ENCODE measurements at places on chromosomes 11 and 22. TPM values are rescaled to one million over a fixed set of nuclear protein-coding genes. Genes with fewer than 3 reads are reported as not detected.
A peak's percentile ranks its signal among the peaks of the same experiment; 100 is the strongest.

GRCh38 chr22:22078329-22078728 is 95.7 kb upstream of the TOP3B start:
- DNase-seq = no peak

Gene WDR74
- total RNA-seq = 53.8 TPM

Gene SHANK3
- 0.02 TPM for total RNA-seq

GRCh38 chr11:2777386-2777785 is 77.6 kb upstream of the KCNQ1OT1 start:
- peak; percentile 2 for DNase-seq

GRCh38 chr22:19691721-19692341 is 22.5 kb upstream of the SEPTIN5 start:
- no peak for DNase-seq

DNA sequence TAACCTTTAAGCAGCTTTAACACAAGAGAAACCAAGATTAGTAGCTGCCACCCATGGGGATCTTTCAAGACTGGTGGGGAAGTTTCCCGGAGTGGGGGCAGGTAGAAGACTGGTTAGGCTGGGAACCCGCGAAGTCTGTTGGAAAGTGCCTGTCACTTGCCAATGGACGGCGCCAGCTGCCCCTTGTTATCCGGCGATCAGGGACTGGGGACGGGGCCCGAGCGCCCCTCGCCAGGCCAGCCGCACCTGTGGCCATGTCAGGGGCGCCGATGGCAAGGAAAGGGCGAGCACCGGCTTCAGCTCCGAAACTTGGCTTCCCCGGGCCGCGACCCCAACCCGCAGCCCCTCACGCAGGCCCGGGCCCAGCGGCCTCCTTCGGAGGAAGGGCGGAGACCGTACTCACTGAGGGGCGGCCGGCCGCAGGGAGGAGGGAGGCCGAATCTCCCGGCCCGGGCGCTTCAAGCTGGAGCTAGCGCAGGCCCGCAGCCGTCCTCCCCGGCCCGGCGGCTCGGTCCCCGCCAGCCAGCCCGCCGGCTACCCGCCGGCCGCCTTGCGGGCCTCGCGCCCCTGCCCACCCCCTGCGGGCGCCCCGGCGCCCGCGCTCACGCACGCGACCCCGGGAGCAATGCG is 539 bp downstream of the EIF4ENIF1 start:
- DNase-seq = peak; percentile 19

- no peak for DNase-seq
Observed at GRCh38 chr11:70737816-70738630, 339.7 kb downstream of the CTTN start.

DNA sequence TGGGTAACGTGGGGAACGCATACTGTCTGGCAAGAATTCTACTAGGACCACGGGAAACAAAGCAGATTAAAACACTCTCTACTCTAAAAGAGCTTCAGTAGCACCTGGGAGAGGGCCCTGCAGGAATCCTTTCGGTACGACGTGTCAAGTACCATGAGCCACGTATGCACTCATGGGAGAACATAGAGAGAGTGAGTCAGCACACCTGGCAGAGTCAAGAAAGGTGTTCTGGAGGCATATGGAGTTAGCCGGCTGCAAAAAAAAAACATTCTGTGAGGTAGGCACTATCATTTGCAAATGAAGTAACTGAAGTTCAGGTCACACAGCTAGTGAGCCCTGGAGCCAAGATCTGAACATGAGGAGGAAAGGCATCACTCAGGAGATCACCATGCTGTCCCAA is 71.1 kb upstream of the BID start:
- no peak for DNase-seq

Gene NPAS4
- total RNA-seq = 0.52 TPM

DNA sequence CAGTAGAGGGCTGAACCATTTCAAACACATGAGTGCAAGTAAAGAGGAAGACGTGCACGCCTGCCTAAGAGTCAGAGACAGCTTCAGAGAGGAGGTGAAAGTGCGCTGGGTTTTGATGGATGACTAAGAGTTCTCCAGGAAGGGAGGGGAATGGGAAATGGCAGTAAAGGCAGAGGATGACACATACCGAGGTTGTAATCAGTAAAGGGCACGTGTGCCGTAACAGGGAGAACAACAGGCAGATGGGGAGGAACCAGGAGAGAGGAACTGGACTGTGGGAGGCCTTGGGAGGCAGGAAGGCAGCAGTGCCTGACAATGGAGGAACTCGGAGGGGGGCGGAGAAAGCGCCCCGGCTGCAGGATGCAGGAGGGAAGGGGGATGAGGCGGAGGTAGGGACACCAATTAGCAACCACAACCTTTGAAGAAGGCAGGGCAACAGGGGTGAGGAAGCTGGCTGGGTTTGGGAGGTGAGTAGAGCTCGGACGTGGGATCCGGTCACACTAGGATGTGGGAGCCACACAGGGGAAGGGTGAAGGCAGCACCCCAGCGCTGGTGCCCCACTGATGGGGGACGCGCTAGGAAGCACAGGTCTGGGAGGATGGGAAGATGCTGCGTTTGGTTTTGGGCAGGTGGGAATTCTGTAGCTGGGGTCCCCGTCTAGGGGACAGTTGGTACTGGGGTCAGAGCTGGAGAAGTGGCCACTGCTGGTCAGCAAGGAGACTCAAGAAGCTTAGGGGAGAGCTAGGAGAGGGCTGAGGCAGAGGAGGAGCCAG is 67.4 kb downstream of the SCUBE1 start:
- no peak for DNase-seq

- peak; percentile 82 for DNase-seq
Observed at GRCh38 chr11:14414470-14415461, 55.8 kb upstream of the RRAS2 start.

GRCh38 chr11:96906476-96906875 is 516.7 kb downstream of the JRKL start:
- no peak for DNase-seq

Gene SAA1
- not detected for total RNA-seq

Gene MS4A7
- not detected for total RNA-seq

Gene APOL3
- 139 TPM for total RNA-seq

Gene RHOD
- not detected for total RNA-seq

GRCh38 chr11:61332281-61332796 is 566 bp downstream of the DDB1 start:
- peak; percentile 18 for DNase-seq

Gene GCAT
- 10.4 TPM for total RNA-seq

Gene ACR
- total RNA-seq = not detected

Gene HYOU1
- 117 TPM for total RNA-seq

DNA sequence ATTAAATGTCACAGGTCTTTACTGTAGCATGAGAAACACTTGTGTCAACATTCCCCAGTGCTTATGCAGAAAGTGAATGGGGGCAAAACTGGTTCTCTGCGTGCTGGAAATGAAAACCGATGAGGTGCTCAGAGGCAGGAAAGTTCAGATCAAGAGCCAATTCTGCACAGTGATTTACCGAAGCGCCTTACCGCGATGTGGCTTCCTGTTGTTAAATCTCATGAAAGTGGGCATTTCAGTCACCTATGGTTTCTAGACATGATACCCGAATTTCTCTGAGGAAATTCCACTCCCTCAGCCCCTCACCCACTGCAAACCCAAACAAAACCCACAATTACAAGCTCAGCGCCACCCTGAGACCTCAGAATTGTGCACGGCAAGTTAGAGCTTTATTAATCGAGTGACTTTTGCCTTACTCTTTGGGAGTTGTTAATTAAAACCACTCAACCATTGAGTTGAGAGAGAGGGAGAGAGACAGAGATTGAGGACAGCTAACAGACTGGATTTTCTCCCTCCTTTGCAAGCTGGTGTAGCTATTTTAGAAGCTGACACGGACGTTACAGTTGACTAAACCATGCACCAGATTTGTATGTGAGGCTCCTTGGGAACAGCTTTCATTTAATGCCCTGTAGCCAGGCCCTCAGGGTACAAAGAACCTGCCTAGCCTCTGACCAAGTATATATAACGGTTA is 196.4 kb downstream of the DBX1 start:
- peak; percentile 13 for DNase-seq

GRCh38 chr11:94583866-94584500 is 16.8 kb downstream of the PIWIL4 start:
- no peak for DNase-seq

DNA sequence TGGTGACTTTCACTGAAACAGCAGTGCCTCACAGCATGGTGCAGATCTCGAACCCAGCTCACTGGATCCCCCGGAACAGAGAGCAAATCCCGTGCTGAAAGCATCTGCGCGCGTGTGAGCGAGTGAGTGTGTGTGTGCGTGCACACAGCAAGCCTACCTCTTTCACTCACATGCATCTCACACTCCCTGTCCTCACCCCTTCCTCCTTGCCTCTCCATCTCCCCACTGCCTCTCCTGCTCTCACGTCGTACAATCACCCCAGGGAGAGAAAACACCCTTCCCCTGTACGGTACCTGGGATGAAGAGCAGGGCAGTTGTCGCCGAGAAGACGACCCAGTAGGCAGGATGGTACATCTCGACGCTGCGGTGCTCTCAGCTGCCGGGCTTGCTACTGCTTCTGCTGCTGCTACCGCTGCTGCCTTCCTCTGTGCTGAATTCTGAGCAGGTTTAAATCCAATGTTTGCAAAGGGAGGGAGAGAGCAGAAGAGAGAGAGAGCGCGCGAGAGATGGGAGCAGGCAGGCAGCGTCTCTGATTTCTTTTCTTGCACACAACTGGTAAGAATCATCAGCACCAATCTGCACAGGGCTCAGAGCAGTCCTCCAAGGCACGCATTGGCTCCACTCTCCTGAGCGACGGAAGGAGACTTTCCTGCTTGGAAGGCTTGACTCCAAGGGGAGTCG is at the start of gene OPCML:
Gene OPCML (minus strand): TSS at position 531 of the 681 bp plus-strand sequence.
- no peak for DNase-seq

Gene MS4A1
- total RNA-seq = not detected
